Neuronal stem cell (in vitro differentiated cells): ENCODE measurements at places on chromosomes 3 and 15.

- DNase-seq = no peak
Measured at GRCh38 chr3:77362936-77363335, 323.0 kb downstream of the ROBO2 start.

- DNase-seq = no peak
Measured at GRCh38 chr3:171790574-171790897, 19.7 kb downstream of the PLD1 start.

DNA sequence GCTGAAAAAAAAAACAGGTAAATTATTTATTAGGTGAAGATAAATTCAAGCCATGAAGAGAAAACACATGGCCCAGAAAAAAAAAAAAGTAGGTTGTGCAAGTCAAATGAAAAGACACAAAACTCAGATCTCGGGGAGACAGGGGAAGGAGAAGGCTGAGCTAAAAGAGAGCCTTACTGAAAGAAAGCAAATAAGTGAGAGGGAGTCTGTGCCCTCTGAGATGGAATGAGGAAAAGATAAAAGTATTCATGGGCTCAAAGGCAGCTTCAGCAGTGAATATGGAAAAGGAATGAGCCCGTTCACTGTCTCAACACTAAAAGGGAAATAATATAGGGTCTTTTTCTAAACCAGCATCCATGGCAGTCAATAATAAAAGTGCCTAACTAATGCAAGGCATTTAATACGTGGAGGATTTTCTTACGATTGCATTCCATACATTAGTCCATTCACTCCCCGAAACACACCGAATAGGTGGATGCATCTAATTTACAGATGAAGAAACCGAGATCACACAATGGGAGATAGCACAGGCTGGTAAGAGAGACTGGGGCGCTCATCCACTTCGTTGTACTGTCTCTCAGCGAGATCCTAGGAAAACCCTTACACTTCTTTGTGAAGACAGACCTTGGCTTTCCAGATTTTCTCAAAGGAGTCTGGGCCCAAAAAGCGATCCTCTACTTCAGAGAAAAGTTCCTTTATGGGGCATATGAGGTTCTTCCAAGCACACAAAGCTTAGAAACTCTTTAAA, 1.1 kb downstream of the TFDP2 start:
- no peak for DNase-seq

DNA sequence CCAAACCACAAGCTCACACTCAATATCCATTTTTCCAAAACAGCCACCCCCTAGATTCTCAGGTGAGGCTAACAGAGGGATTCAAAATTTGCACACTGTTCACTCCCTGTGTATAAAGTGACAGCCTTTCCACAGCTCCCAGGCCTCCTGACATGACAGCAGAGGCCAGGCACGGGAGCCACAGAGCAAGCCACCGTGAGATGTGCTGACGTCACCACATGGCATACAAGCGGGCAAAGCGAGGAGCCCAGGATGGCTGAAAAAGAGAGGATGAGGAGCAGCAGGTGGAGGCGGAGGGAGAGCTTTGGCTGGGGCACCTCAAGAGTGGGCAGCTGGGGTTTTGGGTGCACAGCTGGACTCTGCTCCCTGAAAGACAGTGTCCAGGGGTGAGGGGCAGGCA, 27.1 kb downstream of the EHD4 start:
- DNase-seq = no peak

DNA sequence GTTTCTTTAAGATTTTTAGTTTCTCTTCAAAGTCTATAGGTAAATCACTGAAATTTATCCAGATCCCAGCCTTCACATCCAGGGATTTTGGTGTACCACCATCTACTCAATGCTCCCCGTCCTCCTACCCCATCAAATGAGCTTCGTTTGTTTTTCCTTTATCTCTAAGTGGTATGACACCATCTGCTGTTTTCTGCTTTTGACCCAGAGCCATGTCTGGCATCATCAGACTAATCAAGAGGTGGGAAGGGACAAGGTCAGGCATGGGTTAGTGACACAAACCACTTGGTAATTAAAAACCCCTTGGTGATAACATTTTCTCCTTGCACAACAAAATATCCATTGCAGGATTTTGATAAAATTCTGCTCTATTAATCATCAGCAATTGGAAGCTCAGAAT, 92.7 kb upstream of the GOLGA8J start:
- no peak for DNase-seq
